ENCODE measurements at places on chromosomes 6 and 20.

DNA sequence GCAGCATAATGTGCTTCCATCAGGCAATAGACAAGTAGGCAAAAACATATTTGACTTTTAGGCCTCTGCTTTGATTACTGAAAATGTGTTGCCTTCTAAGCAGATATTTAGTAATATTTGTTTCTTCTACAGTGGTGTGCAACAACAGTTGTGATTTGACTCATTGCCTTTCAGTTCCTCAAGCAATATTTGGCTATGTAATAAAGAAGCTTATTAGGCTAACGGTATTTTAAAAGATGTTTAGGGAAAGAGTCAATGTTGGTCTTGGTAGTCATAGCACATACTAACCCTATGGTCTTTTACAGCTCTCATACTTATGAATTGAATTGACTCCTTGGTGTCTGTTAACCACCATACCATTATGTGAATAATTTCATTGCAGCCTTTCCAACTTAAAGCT, 124.1 kb downstream of the GRIK2 start:
- no peak for DNase-seq

DNA sequence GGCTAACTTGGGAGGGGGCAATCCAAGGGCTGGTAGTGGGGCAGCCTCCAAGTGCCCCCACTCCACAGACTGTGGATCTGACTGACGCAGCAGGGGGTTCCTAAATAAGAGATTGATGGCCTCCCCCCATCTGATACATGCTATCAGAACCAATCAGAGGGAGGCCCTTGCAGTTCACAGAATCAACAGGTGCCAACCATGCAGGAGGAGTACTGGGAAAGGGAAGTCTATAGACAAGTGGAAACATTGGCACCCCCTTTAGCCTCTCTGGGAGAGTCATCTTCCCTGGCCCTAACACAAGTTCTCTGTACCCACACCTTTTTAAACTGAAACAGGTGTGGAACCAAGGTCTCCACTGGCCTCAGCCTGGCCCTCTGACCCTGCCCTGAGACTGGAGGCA, 145.8 kb downstream of the OR2B2 start:
- DNase-seq: no peak

- no peak for DNase-seq
Observed at GRCh38 chr6:81734081-81734480, 18.4 kb downstream of the TENT5A start.

GRCh38 chr20:19944772-19945459, 72.2 kb upstream of the NAA20 start:
- no peak for DNase-seq

- no peak for DNase-seq
Observed at GRCh38 chr6:34695729-34696188, 808 bp downstream of the ILRUN start.

DNA sequence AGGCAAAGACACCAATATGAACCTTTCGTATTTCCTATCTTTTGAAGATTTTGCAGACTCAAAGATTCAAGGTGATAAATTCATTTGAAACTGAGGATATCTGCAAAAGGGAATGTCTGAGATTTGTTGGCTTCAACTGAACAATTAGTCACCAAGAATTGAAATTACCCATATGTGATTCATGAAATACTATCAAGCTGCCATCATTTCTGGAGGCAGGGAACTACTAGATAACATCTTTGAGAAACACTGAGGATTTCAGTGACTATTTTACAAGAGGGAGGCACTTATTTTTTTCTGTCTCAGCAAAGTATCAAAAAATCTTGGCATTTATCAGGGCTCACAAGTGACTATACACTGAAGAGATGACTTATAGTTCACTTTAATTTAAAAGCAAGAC, 39.8 kb upstream of the MMS22L start:
- DNase-seq: no peak

DNA sequence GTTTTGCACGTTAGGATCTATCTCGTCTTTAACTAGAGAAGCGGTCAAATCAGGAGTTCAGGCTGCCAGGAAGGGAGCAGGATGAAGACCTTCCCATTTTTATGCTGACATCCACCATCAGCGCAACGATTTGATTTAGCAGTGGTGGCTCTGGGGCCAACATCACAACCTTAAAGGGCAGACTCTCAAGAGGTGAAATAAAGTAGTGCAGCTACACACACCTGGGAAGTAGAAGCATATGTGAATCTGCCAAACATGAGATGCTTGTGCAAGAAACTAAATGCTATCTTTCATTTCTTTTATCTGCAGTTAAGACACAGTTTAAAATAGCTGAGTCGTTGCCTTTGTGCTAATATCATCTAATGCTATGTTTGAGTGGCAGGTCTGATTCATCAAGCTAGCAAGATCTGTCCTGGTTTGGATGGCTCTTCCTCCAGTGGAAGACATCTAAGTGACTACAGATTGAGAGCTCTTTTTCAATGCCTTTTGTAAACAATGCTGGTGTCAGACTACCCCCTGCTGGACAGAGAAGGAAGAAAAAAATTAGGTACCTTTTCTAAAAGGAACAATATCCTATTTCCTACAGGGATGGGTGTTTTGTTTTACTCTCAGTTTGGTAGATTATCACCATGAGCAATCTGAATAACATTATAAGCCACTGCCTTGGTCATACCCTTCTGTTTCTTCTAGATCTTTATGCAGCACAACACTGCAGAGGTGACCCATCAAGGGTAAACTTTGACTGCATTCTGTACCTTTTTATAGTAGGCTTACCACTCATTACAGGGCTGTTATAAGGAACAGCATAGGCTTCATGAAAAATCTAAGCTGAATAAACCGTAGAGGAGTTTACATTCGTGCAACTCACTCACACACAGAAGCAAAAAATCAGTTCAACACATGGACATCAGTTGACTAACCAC, 171.6 kb upstream of the FBXL4 start:
- peak; percentile 3 for DNase-seq

GRCh38 chr6:699319-699718, 6.4 kb upstream of the EXOC2 start:
- DNase-seq: no peak

- no peak for DNase-seq
Observed at GRCh38 chr20:15976047-15976736, 597.1 kb downstream of the KIF16B start.

DNA sequence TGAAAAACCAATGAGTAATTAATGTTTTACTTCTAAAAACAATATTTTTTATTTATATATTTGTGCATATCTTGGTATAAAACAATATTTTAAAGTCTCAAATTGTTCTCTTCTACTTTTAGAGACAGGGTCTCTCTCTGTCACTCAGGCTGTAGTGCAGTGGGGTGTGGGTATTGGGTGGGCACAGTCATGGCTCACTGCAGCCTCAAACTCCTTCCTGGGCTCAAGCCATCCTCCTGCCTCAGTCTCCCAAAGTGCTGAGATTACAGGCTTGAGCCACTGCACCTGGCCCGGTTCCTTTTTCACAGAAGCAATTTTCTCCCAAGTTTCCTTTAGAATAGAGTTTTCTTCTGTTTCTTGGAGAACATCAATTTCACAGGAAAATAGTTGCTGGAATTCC, 102.8 kb downstream of the TMEM242 start:
- no peak for DNase-seq

DNA sequence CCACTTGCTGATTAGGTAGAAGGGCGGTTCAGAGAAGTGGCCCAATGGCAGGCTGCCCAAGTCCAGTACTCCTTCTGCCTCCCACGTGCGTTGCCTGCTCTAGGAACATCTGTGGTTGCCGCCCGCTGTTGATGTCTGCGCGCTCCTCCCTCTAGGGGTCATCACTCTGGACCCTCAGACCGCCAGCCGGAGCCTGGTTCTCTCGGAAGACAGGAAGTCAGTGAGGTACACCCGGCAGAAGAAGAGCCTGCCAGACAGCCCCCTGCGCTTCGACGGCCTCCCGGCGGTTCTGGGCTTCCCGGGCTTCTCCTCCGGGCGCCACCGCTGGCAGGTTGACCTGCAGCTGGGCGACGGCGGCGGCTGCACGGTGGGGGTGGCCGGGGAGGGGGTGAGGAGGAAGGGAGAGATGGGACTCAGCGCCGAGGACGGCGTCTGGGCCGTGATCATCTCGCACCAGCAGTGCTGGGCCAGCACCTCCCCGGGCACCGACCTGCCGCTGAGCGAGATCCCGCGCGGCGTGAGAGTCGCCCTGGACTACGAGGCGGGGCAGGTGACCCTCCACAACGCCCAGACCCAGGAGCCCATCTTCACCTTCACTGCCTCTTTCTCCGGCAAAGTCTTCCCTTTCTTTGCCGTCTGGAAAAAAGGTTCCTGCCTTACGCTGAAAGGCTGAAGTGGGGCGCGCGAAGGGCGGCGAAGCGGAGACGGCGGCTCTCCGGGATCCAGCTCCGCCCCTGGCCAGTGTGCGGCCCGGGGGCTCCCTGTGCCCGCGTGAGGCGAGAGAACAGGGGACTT, 8.5 kb downstream of the TRIM15 start:
- DNase-seq: no peak

GRCh38 chr6:13908955-13909381, 15.8 kb upstream of the RNF182 start:
- DNase-seq: peak; percentile 54

- no peak for DNase-seq
Observed at GRCh38 chr6:101085327-101085726, 204.2 kb upstream of the ASCC3 start.

DNA sequence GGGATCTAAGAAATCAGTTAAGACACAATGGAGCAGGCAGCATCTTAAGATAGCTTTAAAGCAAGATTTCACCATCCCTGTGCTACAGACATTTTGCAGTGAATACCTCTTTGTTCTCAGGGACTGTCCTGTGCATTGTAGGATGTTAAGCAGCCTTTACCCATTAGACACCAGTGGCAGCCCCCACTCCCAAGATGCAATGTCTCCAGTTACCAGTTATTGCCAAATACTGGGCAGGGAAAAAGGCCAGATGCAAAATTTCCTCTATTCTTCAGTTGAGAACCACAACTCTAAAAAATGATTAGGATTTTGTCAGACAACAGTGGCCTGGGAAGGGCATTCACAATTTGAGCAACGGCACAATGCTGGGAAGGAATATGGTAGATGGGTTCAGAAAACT, 6.1 kb downstream of the FBXO5 start:
- DNase-seq: no peak

GRCh38 chr6:6968357-6968730, 139.4 kb upstream of the RREB1 start:
- no peak for DNase-seq

GRCh38 chr6:160321729-160322505, 26.3 kb upstream of the SLC22A3 start:
- no peak for DNase-seq

- DNase-seq: no peak
Observed at GRCh38 chr6:143482593-143482992, 28.9 kb downstream of the FUCA2 start.

DNA sequence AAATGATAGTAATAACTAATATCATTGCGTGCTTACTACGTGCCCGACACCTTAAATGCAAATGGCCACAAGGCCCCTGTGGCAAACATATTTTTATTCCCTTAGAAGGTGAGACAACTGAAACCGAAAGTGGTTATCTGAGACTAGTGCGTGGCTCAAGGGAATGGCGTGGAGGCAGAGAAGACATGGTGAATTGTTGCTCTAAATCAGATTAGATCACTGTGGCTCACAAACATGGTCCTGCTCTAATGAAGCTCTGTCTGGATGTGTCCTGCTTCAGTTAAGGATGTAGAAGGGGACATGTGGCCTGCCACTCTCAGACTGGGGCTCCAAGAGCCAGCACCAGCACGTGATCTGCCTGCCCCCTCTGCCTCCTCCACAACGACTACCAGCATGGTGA, 124.2 kb upstream of the GMDS start:
- DNase-seq: no peak

GRCh38 chr6:19836799-19837510, at the start of gene ID4:
TSS of gene ID4 (plus strand) at chr6:19837370. CDS start at chr6:19837755, 385 bp downstream.
- DNase-seq: no peak

GRCh38 chr6:135627092-135627715, 129.7 kb upstream of the AHI1 start:
- DNase-seq: no peak

DNA sequence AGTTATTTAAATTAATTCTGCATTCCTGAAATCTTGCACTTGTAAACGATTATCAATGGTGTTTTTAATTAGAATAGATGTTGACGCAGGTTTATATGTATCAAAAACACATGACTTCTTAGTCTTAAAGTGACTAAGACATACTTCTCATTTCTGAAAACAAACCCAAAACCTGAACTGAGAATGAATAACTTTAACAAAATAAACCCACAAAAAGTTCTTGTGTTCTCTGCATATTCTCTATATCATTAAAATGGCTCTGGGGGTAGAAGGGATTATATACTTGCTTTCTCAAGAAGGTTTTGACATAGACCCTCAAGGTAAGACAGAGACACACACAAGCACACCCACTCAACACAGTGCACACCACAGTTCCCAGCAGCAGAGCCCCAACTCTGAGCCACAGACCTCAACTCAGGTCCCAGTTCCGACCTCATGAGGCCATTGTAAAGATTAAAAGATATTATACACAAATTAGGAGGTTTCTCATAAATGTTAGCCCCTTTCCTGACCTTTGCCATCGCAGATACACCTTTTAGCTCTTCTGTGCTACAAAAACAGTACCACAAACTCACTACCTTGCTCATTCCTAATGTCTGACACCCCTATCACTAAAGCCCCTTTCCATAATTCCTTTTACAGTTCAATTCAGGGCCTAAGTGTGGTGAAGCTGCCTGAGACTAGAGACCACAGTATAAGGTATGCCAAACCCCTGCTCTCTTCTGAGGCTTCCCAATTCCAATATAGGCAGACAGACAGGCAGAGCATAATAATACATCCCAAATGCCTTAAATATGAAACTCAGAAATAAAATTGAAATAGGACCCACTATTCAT, 267.8 kb downstream of the PTPRK start:
- no peak for DNase-seq

- no peak for DNase-seq
Observed at GRCh38 chr6:165580136-165580535, 82.9 kb downstream of the PDE10A start.

- DNase-seq: no peak
Observed at GRCh38 chr6:84811351-84811750, 47.0 kb upstream of the TBX18 start.

DNA sequence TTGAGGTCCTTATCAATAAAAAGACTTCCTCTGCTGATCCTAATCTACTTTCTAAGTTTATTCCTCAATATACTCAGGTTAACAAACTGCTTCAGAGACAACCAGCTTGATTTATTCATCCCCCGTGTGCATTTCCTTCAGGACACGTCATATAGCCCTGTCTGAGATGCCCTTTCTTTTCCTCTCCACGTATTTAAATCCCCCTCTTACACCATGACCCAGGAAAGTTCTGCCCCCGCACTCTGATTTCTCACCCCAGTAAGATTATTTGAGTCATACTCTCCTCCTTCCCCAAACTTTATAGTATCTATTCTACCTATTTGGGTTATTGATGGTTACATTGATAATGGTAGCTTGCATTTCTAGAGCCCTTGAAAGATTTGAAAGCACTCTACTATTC, 9.8 kb upstream of the CGA start:
- no peak for DNase-seq

- DNase-seq: no peak
Observed at GRCh38 chr6:537114-537513, 119.8 kb downstream of the HUS1B start.

Data from CD4-positive, alpha-beta T cell treated with Interleukin-6 at 100 ng/mL for 8 hours (primary cell).